ENCODE measurements at places on chromosomes 3 and 15.

DNA sequence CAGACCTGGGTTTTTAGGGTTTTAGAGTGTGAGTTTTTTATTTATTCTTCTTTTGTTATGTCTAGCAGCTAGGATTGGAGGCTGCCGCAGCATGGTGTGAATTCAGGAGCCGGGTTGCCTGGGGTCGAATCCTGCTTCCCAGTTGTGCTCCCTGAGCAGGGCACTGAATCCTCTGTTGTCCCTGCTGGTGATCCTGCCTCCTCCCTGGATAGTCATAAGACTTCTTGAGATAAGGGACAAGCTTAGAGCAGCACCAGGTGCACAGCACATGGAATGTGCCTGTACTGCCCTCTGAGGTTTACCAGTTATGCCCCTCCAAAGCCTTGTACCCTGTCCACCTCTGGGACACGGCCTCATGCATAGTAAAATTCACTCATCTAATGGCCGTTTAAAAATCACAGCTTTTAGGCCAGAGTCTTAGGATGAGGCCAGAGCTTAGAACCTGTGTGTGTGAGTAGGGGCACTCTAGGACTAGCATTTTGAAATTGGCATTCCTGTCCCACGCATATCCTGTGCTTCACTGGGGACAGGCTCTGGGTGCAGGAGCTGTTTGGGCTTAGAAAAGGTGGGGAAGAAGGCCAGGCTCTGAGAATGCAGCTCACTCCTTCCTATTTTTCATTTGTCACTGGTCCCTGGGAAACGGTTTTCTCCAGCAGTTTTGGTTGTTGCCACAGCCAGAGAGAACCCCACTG, 47.7 kb downstream of the CHCHD6 start:
- peak; percentile 61 for DNase-seq

DNA sequence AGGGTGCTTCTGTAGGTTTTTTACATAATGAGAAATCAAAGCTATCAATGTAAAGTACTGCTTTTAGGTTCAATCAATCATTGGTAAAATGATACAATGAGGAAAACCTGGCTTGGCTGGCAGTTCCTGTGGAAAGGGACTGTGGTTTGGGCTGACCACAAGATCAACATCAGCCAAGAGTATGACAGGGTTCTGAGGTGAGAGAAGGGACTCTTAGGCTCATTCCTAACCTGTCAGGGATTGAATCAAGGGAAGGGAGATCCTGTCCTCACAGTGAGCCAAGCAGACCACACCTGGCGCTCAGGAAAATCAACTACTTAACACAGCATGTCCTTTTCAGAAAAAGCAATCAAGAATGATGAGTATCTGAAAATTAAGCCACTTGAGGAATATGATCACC, 111.1 kb downstream of the MAGI1 start:
- peak; percentile 39 for DNase-seq

DNA sequence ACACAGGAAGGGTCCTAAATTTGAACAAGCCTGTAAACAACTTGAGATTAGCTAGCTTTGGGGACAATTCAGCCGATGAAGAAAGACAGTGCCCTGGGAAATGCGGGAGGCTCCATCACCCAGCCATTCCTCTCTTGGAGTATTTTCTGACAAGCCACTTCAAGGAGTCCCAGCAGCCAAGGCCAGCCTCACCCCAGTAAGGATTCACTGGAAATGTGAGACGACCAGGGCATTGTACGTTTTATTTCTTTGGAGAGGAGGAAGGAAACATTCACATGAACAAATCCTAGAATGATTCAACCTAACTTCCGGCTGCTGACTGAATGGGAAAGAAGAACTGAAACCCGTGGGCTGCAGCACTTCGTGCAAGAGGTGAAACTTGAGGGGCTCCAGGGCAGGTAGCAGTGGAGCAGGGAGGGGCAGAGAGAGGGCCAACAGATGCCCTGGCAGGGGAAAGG, 116.4 kb upstream of the ARHGEF3 start:
- DNase-seq: no peak

DNA sequence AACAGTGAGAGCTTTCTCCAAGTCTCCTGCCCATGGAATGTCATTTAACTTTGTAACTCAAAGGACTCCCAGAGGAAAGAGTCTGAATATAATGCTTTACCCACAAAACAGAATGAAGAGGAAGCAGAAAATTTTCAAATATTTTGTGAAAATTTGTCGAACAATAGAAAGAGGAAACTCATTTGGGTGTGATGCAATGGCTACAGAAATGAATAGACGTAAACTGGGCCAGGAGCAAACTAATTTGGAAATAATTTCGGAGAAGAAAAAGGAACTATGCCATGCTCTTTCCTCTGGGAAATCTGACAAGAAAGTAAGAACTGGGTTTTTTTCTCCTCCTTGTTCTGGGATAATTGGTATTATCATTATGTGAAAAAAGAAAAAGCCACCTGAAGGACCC, 11.2 kb upstream of the SUMF1 start:
- DNase-seq: no peak

DNA sequence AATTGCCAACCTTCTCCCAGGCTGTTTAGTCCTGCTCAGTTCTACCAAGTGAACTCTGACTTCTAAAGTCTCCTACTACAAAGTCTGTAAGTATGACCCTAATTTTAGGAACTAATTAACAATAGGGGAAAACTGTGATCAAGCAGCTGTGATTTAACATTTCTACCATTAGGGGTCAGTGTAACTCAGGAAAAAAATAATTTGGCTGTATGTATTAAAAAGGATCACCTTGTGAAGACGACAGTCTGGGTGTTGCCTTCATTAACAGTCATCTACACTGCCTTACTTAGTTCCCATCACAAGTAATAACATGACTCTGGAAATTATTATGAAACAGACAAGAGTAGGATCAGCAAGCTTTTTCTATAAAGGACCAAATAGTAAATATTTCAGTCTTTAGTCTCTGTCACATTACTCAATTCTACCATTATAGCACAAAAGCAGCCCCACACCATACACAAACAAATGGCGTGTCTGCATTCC, 4.2 kb upstream of the NPHP3 start:
- peak; percentile 63 for DNase-seq

DNA sequence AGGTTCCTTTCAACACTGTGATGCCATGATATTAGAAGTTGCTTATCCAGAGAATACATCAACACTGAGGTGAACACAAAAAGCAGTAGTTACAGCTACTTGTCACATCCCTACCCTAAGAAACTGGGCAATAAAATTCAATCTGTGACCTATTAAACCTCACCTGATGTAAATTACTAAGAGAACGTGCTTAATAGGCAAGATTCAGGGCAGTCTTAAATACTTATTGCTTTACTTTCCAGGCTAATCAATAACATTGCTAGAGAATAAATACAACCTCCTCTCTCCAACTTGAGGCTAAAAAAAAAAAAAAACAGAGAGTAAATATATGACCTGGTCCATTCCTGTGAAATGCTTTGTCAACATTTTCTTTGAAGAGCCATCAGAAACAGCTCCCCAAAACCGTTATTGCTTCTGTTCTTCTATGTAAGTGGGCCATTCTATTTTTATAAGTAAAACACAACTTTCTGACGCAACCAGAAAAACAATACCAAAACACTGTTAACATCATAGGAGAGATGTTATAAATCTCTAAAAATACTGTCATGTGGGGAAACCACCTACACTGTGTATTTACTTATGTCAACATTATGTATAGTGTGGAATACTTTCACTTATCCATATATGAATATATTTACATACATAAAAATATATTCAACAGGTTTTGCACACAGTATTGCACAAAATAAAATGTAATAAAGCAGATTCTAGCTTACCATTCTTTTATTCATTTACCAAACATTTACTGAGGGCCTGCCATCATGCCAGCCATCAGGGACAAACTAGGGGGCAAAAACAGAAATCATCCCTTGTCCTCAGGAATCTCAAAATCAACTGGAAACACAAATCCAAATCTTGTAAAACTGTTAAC, 2.7 kb downstream of the NKIRAS1 start:
- no peak for DNase-seq

DNA sequence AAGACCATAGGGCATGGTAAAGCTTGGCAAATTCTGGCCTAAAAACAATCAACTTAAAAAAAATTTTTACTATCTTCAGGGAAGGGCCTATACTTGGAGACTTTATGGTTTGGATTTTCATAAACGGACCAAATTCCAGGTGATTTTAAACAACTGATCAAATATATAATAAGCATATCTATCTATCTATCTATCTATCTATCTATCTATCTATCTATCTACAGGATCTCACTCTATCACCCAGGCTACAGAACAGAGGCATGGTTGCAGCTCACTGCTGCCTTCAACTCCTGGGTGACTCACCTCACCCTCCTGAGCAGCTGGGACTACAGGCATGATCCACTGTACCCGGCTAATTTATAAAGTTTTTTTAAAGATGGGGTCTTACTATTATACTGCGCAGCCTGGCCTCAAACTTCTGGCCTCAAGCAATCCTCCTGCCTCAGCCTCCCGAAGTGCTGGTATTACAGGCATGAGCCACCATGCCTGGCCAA, 6.7 kb downstream of the SPPL2A start:
- peak; percentile 22 for DNase-seq

GRCh38 chr3:156533205-156533604, 21.7 kb downstream of the SSR3 start:
- no peak for DNase-seq

- DNase-seq: peak; percentile 52
Observed at GRCh38 chr3:57983734-57984518, 24.3 kb upstream of the FLNB start.

DNA sequence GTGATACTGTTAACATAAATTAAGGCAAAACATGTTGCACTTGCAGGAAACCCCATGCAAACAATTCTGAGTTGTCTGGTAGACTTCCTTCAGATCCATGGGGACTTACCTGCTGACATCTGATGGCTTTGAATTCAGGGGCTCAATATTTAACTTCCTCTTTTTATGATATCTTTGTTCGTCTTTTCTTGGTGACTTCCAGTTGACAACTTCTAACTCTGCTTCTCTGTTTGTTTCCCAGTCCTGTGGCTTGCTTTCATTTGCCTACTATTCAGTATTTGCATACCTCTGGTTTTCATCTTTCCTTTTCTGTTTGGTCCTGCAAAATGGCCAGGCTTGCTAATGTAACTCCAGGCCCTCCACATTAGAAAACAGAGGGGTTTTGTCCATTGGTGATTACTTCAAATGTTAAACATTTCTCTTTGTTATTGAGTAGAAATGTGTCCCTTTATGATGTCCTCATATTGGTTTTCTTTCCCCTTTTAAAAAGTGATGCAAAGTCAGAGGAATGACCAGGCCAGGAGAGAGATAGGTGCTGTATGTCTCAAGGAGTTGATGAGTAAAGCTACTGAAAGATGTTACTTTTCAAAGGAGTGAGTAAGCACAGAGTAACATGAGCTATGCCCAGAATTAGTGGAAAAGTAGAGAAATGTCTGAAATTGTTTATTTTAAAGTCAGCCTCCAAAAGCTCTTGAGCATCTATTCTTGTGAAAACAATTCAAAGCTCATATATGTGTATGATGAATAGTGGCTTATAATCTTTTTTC, 335.9 kb downstream of the LPP start:
- DNase-seq: no peak

GRCh38 chr15:33454346-33454745, 143.6 kb downstream of the RYR3 start:
- DNase-seq: no peak

DNA sequence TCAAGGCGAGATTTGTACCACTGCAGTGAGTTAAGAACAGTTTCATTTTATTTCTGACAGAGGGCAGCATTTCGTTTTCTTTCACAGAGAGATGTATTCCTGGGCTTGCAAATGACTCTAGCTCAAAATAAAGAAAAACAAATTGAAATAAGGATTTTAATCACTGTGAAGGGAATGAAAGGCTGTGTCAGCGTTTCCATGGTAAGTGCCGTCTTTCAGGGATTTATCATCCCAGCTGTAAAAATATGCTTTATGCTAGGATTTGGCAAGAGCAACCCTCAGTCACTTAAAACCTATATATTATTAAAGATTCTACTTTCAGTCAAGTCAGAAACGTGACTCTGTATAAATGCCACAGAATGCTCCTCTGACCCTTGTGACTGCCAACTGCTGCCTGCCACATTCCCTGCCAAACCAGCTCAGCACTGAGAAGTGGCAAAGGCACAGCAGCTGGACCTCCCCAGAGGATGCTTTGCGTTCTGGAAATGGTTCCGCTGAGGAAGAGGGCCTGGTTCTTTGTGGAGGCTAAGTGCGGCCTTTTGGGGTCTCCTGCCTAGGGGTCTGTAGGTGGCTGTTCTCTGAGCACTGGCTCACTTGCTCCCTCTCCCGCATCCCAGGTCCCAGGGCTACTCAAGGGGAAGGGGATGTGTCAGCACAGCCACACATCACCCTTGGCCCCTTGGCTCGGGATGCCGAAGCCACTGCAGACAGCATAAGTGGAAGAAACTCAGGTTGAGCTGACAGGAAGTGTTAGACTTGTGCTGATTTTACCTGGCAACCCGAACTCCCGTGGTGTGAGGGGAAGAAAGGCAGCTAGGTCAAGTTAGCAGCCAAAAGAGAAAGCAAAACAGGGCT, 56.6 kb upstream of the POMGNT2 start:
- DNase-seq: peak; percentile 69

GRCh38 chr15:80431635-80432344, 27.6 kb downstream of the ARNT2 start:
- no peak for DNase-seq

DNA sequence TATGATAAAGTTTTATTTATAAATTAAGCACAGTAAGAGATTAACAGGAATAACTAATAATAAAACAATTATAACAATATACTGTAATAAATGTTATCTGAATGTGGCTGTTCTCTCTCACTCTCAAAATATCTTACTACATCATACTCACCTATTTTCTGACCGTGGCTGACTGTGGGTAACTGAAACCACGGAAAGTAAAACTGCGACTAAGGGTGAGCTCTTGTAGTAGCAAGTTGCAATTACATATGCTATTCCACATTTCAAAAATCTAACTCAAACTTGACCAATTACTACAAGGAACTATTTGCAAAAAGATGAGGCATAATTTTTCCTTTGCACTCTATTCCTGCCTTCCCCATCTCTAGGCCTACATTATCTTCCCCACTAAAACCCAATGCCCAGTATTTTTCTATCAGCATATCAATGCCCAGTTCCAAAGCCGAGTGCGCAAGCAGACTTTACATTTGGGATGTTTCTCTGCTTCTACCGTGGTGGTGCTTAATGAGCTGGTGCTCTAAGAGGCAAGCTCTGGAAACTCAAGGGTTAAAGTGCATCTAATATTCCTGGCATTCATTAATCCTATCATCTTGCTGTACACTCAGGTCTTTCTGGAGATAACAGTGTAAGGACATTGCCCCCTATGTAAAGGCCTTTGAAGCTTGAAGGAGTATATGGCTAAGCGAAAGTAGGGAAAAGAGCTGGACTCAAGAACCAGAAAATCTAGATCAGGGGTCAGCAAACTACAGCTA, 6.7 kb downstream of the PCYT1A start:
- DNase-seq: peak; percentile 46

DNA sequence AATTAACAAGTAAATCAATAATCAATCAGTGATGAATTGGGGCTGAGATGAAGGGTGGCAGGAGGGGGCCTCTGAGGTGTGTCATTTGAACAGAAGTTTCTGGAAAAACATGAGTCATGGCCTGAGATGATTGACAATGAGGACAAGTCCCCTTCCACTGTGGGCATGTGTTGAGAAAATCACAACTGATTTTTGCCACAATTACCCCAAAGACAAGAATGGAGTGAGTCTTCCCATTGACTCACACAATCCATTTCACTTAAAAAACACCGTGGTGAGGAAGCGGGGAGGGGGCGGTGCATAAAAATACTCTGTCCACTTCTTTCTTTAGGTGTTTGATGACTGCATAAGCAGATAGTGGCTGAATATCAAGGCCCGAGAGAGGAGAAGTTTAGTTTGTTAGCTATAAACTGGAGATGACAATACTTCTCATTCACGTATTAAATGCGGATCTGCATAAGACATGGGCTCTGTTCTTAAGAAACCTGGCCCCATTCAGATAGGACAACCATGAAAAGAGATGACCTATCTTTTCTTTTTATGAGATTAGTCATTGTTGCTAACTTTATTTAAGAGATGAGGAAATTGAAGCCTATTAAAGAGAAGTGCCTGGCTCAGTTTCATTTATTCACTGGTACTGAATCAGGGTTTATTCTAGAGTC, 34.7 kb downstream of the SHC4 start:
- DNase-seq: peak; percentile 16

Measured in myocyte (in vitro differentiated cells).